Right atrium auricular region (tissue), 2 donors: ENCODE measurements at places on chromosomes 4 and X.

- no peak for DNase-seq
Observed at GRCh38 chr4:94626942-94627341, 130.8 kb upstream of the BMPR1B start.

- DNase-seq: no peak
Observed at GRCh38 chr4:136203199-136203598, 1329.1 kb downstream of the PCDH18 start.

DNA sequence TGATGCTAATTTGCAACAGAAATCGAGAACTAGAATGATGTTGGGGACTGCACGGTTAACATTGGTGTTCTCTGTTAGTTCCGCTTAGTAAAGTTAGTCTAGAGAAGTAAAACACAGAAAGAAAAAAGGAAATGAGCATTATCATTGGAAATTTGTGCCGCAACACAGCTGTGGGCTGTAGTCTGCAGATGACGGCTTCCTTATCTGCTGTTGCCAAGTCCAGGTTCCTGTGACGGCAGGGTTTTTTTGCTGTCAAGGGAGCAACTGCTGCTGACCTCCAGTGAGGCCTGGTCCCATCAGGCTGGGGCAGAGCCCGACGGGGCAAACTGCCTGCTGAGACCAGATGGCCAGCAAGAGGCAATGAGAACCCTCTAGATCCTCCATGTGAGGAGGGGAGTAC lies 38.9 kb upstream of the PHEX start:
- no peak for DNase-seq

GRCh38 chr4:26753617-26754016 lies 107.0 kb upstream of the STIM2 start:
- DNase-seq: peak; percentile 60

GRCh38 chr4:112511093-112511802 lies 4.7 kb downstream of the NEUROG2 start:
- DNase-seq: no peak

DNA sequence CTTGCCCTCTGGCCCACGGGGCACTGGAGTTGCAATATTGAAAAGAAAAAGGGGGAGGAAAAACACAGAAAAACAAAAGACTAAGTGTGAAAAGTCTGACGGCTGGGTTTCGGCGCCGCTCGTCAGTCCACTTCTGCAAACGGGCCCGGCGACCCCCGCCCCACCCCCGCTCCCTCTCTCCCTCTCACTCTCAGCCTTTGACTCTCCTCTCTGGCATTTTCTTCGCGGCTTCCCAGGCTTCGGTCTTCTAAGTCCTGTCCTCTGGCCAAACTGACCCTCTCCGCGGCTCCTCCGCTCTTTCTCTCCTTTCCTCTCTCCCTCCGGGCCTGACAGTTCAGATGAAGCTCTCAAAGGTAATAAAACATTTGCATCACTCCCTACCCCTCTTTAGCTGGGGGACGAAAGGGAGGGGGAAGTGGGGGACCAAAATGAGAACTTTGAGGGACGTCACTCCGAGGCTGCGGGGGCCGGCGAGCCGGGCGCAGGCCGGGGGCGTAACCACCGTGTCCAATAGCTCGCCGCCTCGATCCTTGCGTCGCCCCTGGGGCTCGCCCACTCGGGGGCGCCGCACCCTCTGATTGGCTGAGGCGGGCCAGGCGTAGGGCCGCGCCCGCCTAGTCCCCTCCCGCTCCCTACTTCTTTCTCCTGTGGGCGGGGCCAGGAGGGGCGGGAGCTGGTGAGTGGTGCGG lies at the start of gene NKX6-1:
Gene NKX6-1, minus strand, starts transcription at position 358 of the 689 bp plus-strand sequence. CDS start 1,064 bp downstream, outside the sequence.
- DNase-seq: no peak

- DNase-seq: no peak
Observed at GRCh38 chr4:53380221-53380620, 2.8 kb downstream of the FIP1L1 start.

DNA sequence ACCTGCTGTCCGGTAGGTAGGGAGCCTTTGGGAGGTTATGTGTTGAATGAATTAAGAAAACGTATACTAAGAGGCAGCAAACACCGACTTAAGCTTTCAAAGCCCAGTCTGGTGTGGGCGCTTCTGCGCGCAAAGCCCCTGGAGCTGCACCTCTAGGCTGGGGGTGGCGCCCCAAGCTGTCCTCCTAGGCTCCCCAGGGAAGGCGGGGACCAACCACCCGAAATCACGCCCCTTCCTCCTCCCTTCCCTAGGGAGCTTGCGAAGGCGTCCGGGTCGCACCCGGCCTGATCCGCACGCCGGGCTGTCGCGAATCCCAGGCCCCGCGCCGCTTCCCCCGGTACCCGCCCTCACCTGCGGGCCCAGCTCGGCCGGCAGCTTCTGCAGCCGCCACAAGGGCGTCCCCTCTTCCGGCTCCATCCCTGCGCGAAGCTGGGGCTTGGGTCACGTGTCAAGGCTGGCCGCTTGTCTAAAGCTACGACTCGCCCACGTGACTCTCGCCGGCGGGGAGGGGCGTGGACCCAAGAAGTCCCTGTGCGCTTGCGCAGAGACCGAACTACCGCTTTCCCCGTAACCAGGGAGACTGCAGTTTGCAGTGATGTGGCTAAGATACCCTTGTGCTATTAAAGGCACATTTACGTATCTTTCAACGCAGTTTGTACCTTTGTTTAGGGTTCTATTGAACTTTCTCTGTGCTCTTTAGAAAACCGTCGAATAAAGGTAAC lies at the start of gene COMMD8:
Gene COMMD8, minus strand, starts transcription at position 468 of the 722 bp plus-strand sequence. Its CDS starts 51 bp downstream, at position 417.
- DNase-seq: peak; percentile 98

DNA sequence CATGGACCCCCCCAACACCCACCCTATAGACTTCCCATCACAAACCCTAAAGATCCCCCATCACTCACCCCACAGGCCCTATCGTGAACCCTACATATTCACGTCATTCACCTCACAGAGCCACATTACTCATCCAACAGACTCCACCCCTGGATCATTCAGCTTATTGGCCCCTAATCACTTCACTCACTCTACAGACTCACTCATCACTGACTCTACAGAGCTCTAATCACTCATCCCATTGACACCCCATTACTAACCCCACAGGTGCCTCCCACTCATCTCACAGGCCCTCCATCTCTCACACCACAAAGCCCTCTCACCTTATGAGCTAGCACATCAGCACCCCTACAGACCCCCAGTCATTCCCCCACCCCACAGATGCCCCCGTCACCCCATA lies 6.3 kb upstream of the TBC1D25 start:
- no peak for DNase-seq

DNA sequence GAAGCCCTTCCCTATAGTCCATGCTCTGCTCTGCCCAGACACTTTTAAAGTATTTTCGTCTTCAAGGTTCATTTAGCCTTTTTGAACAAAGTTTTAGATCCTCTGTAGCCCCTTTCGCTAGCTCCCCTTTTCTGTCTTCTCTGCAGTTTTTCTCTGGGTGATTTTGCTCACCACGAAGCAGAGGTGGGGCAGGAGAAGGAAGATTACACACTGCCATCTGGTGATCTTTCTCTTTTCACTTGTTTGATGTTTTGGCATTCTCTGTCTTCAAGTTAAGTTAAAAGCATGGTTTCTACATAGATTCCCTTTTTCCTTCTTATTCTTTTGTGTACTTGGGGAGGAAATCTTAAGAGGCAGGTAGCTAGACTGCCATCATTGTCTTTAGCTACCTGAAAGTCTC lies 43.9 kb downstream of the CC2D2A start:
- no peak for DNase-seq

DNA sequence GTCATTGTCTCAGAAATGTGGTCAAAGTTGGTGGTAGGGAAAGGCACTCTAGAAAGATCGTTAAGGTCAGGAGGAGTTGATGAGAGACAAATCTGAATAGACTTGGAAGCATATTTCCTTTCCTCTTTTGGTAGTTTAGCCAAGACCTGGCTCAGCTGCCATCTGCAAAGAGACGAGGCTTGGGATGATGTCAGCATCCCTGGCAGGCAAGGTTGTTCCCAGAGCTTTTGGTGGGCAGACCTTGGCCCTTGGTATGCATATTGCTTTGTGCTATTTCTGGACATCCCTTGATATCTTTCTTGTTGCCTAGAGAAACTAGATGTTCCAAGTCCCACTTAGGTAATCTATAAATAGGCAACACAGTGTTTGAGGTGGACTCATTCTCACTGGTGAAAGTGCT lies 82.4 kb upstream of the NAF1 start:
- DNase-seq: no peak

- DNase-seq: no peak
Observed at GRCh38 chr4:163679189-163679588, 184.7 kb downstream of the TMA16 start.

DNA sequence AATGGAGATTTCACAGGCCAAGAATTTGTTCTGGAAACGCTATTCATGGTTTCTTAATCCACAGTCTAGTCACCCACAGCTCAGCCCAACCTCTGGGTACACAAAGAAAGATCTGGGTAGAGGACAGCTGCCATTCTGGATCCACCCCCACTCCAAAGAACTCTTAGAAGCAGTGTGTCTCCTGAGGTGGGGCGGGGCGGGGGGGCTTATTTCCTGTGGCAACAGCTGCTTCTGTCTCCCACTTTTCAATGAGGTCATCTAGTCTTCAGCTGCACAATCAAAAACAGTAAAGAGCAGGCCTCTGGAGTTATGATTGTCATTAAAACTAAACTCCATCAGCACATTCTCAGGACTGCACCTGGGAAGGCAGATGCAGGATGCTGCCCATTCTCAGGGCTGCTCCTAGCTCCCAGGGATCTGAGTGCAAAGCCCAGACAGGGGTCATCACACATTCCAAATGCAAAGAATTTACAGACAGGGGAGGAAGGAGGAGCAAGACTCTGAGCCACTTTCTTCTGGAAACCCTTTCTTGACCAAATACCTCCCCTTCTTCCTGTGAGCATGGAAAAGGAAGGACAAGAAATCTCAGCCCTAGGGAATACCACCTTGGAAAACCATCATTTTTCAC lies 207.3 kb downstream of the HS6ST2 start:
- DNase-seq: no peak

DNA sequence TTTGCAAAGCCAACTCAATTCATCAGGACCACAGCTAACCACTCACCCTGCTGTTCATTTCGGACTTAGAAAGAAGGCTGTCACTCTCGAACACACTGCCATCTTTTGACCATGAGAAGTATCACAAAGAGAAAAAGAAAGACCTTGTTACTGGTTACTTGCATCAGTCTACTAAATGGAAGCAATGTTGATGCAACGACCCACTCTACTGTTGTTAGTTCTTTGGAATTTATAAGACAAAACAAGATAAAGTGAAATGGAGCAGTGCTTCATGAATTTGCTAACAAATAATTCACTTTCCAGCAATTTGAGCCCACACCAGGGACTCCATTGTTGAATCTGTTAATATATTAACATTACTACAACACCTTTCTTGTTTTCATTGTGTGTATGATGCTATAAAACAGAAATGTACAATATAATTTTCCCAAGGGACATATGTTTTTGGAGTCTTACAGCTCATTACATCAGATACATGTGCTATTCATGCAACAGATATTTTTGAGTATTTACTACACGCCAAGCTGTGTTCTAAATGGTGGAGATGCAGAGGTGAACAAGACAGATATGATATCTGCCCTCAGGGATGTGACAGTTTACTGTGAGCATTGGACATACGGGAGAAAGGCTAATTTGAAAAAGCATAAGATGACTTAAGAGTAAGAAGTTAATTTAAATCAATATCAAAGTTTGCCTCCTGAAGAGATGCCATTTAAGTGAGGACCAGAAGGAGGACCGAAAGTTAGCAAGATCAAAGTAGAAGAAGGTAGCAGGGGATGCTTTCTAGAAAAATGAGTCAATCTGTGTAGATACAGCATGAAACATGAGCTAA lies 87.2 kb downstream of the AREG start:
- DNase-seq: no peak

- no peak for DNase-seq
Observed at GRCh38 chrX:47230136-47230868, 2.5 kb upstream of the USP11 start.

DNA sequence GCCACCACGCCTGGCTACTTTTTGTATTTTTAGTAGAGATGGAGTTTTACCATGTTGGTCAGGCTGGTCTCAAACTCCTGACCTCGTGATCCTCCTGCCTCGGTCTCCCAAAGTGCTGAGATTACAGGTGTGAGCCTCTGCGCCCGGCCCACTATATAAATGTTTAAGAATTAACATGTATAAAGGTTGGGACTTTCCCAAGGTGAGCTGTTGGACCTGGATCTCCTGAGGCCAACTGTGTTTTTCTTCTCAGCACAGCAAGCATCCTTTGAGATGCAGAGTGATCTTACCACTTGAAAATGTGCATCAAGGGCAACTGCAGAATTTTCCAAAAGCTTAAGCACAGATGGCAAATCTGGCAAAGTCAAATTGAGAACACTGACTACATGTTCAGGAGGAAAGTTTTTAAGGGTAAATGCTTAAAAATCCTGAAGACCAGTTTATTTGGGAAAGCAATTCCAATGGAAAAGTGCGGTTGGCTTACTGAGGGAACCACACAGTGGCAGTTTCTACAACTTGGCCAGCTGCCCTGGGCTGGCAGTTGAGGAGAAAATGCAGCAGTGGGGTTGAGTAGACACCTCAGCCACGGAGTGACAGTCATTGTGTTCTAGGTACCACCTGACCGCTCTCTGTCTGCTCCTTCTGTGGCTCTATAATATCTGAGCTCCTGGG lies 168.9 kb downstream of the CBR4 start:
- no peak for DNase-seq

GRCh38 chr4:1309261-1310010 lies 19.7 kb downstream of the MAEA start:
- peak; percentile 88 for DNase-seq

DNA sequence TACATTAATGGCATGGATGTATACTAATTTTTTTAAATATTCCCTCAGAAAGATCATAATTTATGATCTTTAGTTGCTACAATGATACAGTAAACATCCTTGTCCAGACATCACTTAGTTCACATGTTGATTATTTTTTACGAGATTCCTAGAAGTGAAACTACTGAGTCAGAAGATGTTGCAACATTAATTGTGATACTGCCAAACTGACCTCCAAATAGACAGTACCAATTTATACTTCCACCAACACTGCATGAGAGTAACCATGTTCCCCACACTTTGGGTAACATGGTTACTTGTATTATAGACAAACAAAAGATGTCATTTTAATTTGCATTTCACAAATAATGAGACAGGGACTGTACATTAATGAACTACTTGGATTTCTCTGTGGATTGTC lies 19.6 kb downstream of the RCHY1 start:
- DNase-seq: no peak

- DNase-seq: no peak
Observed at GRCh38 chr4:1057403-1057745, 45.9 kb downstream of the FGFRL1 start.

GRCh38 chrX:143306991-143307937 lies 210.0 kb downstream of the SPANXN3 start:
- no peak for DNase-seq

DNA sequence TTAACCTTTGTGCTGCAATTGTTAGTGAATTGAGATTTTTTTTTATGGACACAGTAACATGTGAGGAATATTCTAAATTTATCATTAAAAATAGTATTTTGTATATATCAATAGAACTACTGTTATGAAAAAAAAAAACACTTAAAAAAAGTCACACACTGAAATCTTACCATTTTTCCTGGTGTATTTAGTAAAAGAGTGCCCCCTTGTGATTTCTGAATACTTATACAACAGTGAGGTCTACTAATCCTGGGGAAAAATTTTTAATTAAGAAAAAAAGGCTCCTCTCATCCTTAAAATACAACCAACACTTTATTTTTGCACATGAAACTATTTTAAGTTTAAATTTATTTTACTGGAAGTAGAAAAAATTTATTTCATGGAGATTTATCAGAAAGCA lies 56.4 kb upstream of the SPOCK3 start:
- no peak for DNase-seq

GRCh38 chrX:149462849-149463248 lies 42.3 kb downstream of the IDS start:
- no peak for DNase-seq

- DNase-seq: no peak
Observed at GRCh38 chr4:38328989-38329729, 334.8 kb upstream of the KLF3 start.

GRCh38 chr4:38204339-38205035 lies 244.3 kb downstream of the PTTG2 start:
- DNase-seq: no peak
